ENCODE measurements at places on chromosomes 16 and 17. TPM values are rescaled to one million over a fixed set of nuclear protein-coding genes. Genes with fewer than 3 reads are reported as not detected.

Gene SNX20
- polyA plus RNA-seq: not detected

Gene KRT40
- not detected for polyA plus RNA-seq

Gene EFNB3
- 26.1 TPM for polyA plus RNA-seq

Gene NTN1
- polyA plus RNA-seq: 0.05 TPM

Gene FBXL16
- 17.7 TPM for polyA plus RNA-seq

DNA sequence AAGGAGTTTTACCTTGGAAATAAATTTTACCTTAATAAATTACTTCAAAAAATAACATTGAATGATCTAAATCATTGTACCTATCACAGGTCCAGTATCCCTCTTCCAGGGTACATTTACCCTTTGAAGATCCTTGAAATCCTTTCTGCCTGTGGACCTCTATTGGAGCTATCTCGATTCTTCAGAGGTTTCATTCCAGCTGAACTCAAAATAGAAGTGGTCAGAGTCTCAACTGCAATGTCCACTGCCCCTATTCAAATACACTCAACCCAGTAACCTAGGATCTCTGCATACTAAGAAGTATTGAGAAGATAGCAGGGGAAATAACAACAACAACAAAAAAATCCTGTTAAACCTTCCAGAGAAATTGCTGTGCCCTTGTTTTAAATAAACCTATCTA is 9.3 kb downstream of the ABCA5 start:
- DNase-seq: no peak
